ENCODE measurements at places on chromosomes 11 and 22.

- peak; percentile 21 for DNase-seq
Measured at GRCh38 chr22:23248583-23248982, 68.3 kb downstream of the BCR start.

DNA sequence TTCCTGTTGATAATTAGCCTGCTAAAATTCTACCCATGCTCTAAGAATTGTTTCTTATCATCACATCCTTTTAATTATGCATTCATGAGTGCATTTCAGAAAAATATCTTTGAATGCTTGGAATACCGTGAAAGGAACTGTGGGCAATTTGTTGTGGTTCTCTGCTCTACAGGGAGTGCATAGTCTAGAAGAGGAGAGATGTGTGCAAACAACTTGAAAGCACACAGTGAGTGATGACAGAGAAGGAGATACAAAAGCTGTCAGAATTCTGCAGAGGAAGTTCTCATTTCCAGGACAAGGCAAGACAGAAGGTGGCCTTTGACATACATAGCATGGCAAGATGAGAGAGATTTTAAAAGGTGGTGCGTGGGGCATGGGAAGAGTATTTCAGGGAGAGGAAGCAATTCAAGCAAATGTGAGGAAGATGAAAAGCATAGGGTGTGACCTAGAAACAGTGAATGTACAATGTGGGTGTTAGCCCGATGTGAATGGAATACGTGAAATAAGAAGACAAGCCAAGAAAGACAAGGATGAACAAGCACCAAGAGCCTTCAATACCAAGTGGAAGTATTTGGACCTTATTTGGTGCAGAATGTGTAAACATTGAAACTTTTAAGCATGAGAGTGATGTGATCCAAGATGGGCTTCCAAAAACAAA is 5.0 kb downstream of the MMP8 start:
- DNase-seq, result no peak

- DNase-seq, result no peak
Measured at GRCh38 chr11:125426818-125427528, 69.1 kb downstream of the FEZ1 start.

DNA sequence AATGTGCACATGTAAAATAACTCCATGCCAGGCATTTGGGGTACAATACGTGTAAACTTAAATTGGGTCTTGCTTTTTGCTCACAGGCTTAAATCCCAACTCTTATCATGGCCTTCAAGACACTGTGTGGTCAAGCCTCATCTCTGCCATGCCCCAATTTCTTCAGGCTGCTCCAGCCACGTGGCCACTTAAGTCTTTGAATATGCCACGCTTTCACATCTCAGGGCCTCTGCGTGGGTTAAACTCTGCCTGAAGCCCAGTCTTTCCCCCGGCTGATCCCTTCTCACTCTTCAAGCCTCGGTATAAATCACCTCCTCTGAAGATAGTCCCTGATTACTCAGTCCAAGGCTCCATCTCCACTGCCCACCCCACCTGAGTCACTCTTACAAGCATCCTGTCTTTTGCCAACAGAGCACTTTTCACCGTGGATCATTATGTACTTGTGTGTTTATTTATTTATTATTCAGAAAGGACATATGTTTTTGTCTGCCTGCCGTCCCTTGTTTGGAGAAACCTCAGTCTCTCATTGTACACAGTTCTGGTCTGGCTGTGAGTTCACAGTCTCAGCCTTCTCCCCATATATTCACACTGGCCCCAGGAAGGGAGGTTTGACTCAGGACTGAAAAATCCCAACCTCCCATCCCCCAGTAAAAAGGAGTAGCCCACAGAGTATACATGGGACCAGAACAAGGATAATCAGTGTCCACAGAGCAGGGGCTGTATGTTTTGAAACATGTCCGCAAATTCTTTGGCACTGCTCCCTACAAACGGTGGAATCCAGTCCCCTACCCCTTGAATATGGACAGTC is 344.7 kb downstream of the MN1 start:
- no peak for DNase-seq

- no peak for DNase-seq
Measured at GRCh38 chr11:131822506-131822905, 452.1 kb downstream of the NTM start.

- peak; percentile 54 for DNase-seq
Measured at GRCh38 chr11:104609311-104610085, 288.8 kb downstream of the CASP12 start.

GRCh38 chr11:43626798-43627197 is 53.7 kb upstream of the HSD17B12 start:
- DNase-seq, result no peak

DNA sequence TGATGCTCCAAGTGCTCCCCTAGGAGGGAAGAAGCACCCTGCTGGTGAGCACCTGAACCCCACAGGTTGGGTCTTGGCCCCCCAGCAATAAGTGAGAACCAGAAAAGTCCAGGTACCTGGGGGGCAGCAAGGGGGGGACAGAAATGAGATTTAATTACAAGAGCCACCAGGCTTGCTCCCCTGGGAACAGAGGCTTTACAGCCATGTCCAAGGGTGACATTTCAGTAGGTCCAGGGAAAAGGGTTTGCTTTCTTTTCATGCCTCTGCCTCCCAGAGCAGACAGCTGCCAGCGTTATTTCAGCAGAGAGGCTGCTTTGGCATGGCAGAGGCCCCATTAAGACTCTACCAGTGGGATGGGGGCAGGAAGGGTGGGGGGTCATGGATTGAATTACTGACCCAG is 437.7 kb downstream of the BUD13 start:
- DNase-seq, result no peak

DNA sequence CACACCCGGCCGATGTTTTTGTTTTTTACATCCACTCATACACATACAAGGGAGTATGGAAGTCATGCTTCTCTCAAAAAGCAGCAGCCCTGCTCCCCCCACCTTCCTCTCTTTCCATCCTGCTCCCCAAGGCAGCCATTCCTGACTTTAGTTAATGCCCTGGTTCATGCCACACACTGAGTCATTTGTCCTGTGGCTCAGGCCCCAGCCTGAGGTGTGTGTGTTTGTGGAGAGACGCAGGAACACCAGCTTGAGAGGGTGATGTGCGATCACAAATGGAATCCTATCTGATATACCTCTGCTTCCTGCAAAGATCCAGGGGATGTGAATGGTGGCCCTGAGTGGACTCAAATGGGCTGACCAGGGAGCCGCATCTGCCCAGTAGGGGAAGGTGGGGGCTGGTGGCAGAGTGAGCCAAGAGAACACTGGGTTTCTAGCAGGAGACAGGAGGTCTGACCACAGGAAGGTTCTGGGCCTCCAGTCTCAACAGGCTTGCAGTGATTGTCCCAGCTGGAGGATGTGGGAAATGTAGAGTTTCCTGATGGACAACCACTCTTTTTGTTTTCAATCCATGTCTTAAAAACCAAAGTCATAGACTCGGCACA is 86.7 kb downstream of the OSBP2 start:
- no peak for DNase-seq

DNA sequence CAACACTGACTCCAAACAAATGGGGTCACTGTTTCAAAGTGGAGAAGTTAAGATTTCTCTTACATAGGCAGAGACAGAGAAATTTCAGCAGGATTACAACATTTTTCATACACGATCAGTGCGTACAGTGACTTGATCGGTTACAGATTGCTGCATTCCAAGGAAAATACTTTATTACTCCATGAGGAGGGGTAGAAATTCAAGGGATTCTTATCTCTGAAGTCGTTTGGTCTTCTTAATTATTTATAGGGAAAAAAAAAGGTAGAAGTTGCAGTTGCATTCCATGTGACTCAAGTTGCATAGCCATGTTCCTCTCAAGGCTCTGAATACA is 10.7 kb upstream of the SMIM38 start:
- DNase-seq, result no peak

GRCh38 chr11:34439610-34440198 is 970 bp downstream of the CAT start:
- DNase-seq, result no peak

Data from NCI-H2081 (cell line).